NCI-H1105 (cell line): ENCODE measurements at places on chromosomes 5 and 9.

GRCh38 chr5:108560581-108560980 lies 178.7 kb upstream of the FBXL17 start:
- DNase-seq = no peak

DNA sequence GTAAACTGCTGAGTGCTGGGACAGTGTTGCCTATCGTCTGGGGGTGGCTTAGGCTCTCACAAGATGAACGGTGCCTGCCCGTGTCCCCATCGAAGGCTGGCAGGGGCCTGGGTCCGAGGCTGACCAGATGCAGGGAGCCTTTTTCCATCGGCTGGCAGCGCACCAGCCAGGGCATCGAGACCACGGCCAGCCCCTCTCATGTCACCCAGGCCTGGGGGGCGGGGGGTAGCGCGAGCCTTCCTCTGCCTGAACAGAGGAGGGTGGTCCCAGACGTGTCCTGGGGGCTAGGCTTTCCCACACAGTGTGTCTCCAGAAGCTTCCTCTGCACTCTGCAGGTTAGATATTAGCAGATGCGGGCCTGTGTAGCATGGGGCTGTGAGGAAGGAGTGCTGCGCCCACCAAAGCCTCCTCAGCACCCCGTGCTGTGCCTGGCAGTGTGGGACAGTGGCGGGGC lies 17.3 kb downstream of the FGD3 start:
- no peak for DNase-seq

- DNase-seq = no peak
Measured at GRCh38 chr5:161086461-161086860, 234.4 kb upstream of the ATP10B start.

DNA sequence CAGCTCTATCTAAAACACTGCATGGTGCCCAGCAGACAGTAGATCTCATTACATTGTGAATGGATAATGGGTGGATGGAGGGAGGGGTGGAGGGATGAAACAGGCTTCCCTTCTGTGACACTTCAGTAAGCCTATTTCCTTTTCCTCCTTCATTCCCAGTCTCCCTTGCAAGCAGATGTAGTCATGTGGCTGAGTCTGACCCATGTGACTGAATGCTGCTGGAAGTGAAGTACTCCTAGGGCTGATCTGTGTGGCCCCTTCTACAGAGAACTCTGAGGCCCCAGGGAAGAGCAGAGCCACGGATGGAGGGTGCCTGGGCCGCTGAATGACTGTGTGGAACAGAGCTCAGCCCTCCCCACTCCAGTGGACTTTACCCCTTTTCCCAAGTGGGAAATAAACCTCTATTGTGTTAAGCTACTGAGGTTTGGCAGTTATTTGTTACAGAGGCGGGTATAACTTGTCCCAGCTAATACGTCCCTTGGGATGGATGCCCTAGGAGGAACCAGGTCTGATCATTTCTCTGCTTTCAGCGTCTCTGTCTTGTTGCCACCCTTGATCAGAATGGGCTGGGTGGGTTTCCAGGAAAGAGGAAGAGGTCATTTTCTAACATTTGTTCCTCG lies 176.1 kb upstream of the MVB12B start:
- DNase-seq = no peak

- no peak for DNase-seq
Measured at GRCh38 chr5:9799606-9800005, 169.5 kb upstream of the TAS2R1 start.

DNA sequence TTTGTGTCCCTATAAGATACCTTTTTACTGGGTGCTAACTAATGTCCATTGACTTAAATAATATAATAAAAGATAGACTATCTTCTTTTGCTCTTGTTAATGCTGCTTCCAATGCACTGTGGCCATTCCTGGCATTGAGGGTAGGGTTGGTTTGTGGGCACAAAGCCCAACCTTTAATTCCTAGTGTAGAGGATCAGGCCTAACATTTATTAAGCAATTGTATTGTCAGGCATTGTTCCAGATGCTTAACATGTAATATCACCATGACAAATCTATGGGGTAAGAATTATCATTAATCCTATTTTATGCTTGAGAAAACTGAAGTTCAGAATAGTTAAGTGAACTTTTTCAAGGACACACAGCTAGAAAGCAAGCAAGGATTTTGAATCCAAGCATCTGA lies 60.4 kb upstream of the GPBP1 start:
- DNase-seq = no peak

DNA sequence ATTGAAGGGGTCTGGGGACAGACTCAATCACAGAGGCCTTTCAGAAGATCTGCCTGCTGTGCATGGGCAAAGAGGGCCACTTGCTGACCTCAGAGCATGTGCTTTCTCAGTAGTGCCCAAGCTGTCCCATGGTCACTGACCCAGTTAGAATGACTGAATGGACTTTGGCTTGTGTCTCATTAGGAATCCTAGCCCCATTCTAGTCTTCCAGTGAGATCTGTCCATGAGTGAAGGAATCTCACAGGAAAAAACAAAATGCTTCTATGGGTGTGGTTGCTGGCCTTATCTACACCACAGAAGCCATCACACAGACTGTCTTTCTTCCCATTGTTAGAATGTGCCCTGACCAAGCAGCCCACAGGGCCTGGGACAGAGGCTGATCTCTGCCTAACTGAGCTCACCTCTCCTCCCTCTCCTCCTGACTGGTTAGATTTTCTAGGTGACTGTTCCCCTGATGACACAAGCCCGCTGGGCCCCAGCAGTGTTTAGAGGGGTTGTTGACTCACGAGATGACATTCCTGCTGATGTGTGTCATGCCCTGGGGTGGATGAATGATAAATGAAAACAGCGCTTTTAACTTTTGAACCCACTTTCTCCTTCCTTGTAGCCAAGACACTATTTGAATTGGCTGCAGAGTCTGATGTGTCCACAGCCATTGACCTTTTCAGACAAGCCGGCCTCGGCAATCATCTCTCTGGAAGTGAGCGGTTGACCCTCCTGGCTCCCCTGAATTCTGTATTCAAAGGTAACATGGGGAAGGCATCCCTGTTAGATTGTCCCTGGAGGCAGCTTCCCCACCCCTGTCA lies 24.8 kb downstream of the TGFBI start:
- DNase-seq = no peak

DNA sequence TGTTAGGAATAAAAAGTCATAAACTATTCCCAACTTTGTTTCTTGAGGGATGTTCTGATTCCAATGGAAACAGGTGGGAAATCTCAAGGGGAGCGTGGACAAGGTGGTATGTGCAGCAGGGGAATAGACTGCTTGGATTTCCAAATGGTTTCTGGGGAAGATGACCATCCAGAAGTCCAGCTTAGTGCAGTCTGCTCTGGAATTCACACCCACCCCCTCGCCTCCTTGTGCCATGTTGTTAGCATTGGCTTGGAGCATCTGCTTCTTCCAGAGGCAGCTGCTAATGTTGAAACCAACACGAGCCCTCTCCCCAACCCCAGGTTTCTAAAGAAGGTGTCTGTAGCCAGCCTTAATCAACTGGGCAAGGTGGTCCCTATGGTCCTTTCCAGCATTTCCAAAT lies 90.9 kb downstream of the PDE6A start:
- no peak for DNase-seq

GRCh38 chr9:131601683-131602181 lies 56.4 kb downstream of the PRRT1B start:
- DNase-seq = no peak

GRCh38 chr9:115498303-115498702 lies 380.3 kb upstream of the TNC start:
- no peak for DNase-seq

GRCh38 chr5:54581831-54582548 lies 64.4 kb downstream of the SNX18 start:
- DNase-seq = no peak

DNA sequence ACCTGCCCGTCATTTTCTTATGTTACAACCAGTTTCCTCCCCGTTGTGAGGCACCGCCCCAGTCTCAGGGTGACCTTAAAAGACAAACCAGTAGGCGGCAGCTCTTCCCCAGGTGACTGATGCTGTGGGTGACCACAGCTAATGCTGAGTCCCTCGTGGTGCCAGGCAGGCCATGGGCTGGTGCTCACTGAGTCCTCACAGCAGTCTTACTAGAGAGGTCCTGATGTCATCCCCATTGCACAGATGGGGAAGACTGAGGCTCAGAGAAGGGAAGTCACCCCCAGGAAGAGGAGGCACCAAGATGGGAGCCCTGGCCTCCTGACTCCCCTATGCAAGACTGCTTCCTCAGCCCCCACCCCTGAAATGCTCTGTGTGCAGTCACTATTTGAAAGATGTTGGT lies 978 bp downstream of the CFAP157 start:
- DNase-seq = no peak

GRCh38 chr5:100909034-100909433 lies 6.0 kb upstream of the ST8SIA4 start:
- no peak for DNase-seq

- no peak for DNase-seq
Measured at GRCh38 chr5:181198905-181199519, 6.0 kb downstream of the TRIM7 start.

DNA sequence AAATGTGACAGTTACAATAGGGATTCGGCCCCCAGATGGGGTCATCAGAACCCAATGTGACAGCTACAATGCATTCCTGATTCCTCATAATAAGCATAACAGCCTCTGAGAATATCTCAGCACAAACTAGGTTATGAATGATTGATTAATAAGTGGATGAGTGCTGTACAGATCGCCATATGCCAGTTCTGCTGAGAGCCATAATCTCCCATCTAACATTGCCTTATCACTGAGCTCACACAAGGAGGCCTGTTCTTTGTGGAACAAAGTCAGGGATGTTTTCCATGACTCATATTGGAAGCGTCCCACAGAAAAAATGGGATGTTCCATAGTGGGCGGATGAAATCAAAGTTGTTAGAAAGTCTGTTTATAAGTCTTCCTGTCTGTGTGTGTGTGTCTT lies 89.6 kb downstream of the KIF4B start:
- no peak for DNase-seq

GRCh38 chr5:135170500-135170899 lies 136.5 kb upstream of the PITX1 start:
- DNase-seq = no peak
